ENCODE measurements at places on chromosomes 6 and 20.

GRCh38 chr20:43022568-43022967 is 167.1 kb downstream of the PTPRT start:
- no peak for DNase-seq

GRCh38 chr6:169289257-169289618 is 35.6 kb upstream of the THBS2 start:
- DNase-seq: no peak

DNA sequence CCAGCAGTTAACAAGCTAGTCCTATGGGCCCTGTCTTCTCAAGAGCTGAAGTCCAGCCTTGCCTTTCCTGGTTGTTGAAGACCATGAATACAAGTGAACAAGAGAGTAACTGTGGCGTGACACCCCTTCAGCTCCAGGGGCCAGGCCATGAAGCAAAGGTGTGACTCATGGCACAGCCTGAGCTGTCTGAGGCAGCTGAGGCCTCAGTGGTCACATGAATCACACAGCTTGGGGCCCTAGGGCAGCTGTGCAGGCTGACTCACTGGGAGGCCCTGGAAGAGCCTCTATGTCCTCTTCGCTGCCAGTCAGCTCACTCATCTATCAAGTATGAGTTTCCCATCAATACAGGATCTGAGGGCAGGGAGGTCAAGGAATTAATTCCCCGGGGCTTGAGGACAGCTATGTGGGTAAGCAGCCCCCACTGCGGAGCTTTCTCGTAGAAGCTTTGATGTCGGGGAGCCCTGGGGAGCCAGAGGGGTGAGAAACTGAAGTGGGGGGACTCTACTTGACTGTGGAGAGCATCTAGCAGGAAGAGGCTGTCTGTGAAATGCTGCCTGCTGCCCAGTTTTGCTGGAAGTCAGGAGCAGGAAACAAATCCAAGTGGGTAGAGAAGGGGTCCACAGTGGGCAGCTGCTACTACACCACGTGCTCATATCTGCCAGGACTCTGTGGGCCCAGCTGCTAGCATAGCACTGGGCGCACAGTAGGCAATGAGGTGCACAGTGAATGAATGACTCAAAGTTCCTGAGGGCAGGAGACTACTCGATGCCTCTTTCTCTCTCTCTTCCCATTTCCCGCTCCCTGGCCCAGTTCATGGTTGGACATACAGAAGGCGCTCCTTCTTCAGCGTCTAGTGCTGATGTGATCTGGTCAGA is 13.7 kb upstream of the FAM83C start:
- DNase-seq: no peak

GRCh38 chr6:46058951-46059350 is 43.3 kb upstream of the CLIC5 start:
- DNase-seq: no peak

DNA sequence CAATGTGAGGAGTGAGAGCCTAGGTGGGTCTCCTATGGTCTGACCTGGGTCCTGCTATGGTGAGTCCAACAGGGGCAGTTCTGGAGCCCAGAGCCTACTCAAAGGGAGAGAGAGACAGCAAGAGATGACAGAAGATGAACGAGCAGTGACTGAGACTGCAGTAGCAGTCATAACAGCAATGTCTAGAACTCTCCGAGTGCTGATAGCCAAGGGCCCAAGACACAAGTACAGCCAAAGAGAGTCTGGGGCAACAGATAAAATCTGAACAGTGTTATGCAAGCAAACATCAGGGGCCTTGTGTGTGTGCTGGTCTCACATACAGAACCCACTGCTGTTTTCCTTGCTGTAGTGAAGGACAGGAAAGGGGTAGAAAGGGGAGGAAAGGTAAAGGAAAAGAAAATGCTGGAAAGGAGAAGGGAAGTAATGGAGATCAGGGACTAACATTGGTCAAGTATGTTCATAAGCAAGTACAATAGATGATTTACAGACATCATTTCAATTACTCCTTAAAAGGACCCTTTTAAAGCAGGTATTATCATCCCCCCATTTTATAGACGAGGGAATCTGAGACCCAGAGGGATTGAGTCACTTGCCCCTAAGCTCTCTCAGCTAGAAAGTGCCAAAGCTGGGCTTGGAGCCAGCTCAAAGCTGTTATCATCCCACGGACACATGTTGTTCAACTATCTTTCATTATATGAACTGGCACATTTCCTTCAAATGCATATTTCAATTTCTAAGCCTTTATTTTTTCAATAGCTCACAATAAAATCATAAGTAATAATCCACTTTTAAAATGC is 182.3 kb upstream of the RAB32 start:
- no peak for DNase-seq

- DNase-seq: no peak
Observed at GRCh38 chr6:83252719-83253118, 59.6 kb downstream of the RWDD2A start.

DNA sequence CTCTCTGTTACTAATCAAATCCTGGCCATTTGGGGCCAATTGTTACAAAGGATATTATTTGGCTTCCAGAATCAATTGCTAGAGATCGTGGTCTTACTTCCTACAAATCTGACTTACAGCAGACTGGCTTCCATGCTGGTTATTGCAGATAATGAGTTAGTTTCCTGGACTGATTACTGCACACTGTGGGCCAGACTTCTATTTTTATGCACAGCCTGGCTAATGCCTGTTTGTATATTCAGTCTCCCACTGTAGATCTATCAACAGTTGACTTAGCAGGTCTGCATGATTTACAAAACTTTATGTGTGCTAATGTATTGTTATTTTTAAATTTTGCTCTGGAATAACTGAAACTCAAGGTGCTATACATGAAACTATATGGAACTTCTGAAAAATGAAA is 25.8 kb upstream of the FBXL4 start:
- no peak for DNase-seq

DNA sequence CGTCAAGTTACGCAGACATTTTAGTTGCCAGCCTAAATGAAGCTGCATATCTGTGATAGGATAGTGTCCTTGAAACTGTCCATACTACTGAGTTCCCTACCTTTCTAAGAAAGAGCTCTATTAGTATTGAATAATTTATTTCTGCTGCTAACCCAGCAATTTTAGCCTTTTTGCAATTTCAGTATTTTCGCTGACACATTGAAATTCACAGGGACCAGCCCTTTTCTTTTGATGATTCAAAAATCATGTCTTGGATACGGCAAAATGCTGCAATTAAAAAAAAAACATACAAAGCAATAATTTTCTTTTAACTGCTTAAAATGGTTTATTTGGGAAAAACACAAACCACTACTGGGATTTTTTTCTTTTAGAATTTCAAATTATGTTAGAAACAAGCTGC is 563.3 kb downstream of the TBC1D32 start:
- no peak for DNase-seq

GRCh38 chr20:21395666-21396598 is 1.4 kb downstream of the NKX2-4 start:
- no peak for DNase-seq

DNA sequence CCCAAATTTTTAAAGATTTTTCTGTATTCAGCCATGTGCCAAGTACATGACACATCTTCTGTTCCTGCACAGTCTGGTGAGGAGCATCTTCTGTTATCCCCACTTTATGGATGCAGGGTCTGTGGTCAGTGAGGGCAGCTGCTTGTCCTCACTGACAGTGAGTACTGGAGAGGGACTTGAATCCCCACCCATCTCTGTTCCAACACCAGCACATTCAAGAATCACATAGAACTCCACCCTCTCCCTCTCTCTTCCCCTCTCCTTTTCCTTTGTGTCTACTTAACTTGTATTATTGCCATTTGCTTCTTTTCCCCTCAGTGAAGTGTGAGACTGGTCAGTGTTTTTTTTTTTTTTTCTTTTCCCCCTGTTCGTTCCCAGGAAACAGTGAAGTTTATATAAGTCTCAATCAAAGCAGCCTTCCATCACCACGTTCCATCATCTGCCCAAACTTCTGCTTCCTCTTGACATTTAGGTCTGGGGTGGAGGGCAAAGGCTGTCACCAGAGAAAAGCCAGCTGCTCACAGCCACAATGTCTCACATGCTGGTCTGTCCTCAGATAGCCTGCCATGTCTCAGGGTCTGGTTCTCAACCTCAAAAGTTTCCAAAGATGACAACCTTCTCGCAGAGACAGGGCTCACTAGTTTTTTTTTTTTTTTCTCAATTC is 110.0 kb upstream of the SSTR4 start:
- DNase-seq: no peak

DNA sequence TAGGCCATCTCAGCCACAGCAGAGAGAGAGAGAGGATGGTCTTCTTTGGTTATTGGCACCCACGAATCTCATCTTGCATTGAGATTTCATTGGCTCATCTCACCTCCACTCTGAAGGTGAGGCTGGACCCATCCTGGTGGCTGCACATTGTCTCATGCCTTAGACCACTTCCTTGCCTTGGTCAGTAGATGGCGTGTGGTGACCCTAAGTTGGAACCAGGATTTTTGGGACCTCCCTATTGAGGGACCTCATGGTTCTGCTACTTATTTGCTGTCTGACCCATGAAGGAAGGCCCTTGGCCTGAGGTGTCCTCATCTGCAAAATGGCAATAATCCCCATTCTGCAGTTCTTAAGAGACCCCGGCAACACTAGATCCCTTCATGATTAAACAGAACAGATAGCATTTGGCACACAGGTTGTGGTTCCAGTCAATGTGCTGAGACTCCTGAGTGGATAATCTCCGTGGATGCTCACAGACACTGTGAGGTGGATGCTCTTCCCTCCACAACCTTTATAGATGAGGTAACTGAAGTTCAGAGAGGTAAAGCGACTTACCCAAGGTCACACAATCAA is 21.5 kb upstream of the AAR2 start:
- DNase-seq: peak; percentile 72

- no peak for DNase-seq
Observed at GRCh38 chr6:19705606-19706005, 131.6 kb upstream of the ID4 start.
